ENCODE measurements at places on chromosomes 16 and 17.

GRCh38 chr17:66965801-66966262 lies 1.3 kb downstream of the CACNG4 start:
- DNase-seq: peak; percentile 77

GRCh38 chr17:20987511-20987910 lies 55.3 kb downstream of the USP22 start:
- DNase-seq: no peak

DNA sequence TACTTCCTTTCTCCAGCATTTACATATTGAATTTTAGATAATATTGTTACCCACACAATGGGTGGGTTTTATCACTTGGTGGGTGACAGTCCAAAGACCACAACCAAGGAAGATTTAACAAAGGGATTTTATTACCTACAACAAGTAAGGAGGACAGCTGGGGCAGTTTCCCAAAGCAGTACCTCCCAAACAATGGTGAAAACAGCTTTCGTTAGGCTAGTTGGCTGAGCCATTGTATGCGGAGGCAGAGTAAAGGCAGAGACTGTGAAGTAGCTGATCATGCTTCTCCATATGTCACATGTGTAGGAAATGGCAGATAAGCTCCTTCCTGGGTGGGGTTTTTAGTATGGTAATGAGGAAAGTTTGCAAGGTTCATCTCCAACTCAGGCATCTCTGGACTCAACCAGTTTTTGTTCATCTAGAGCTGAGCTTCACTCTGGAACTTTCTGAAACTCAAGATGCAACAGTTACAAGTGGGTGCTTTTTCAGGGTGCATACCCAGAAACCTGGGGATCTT lies 104.3 kb upstream of the PSMD7 start:
- DNase-seq: no peak

DNA sequence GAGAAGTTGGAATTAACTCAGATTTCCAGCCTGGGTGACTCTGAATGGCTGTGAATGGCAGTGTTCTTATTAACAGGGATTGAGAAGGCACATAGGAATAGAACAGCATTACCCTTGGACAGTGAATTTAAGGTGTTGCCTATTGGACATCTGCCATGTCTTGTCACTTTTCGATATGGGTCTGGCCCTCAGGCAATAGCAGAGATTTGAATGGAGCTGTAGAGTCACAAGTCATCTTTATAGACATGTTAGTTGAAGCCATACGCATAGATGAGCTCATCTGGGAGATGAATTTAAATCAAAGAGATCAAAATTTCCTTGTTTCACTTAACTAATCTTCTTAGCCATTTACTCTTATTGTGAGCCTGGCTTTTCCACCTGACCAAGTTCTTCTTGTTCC lies 14.9 kb upstream of the DHRS11 start:
- no peak for DNase-seq

- no peak for DNase-seq
Measured at GRCh38 chr16:50645563-50646220, 35.4 kb downstream of the SNX20 start.

GRCh38 chr16:24010440-24011089 lies 174.8 kb downstream of the PRKCB start:
- DNase-seq: peak; percentile 69

DNA sequence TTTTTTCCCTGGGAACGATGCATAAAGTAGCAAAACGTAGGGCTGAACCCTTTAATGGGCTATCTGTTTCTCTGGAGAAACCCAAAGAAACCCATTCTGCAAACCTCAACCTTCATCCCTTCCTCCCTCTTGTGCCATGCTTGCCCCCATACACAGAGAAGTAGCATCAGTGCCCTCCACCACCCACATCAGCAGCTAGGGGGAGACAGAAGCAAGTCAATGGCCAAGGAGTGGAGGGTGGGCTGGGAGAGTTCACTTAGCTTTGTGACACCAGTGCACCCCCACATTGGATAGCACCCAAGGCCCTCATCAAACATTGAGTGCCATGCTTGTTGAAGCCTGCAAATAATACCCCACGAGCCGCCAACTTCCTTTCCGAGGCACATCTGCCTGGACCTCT lies 282.4 kb downstream of the ABCC12 start:
- no peak for DNase-seq

DNA sequence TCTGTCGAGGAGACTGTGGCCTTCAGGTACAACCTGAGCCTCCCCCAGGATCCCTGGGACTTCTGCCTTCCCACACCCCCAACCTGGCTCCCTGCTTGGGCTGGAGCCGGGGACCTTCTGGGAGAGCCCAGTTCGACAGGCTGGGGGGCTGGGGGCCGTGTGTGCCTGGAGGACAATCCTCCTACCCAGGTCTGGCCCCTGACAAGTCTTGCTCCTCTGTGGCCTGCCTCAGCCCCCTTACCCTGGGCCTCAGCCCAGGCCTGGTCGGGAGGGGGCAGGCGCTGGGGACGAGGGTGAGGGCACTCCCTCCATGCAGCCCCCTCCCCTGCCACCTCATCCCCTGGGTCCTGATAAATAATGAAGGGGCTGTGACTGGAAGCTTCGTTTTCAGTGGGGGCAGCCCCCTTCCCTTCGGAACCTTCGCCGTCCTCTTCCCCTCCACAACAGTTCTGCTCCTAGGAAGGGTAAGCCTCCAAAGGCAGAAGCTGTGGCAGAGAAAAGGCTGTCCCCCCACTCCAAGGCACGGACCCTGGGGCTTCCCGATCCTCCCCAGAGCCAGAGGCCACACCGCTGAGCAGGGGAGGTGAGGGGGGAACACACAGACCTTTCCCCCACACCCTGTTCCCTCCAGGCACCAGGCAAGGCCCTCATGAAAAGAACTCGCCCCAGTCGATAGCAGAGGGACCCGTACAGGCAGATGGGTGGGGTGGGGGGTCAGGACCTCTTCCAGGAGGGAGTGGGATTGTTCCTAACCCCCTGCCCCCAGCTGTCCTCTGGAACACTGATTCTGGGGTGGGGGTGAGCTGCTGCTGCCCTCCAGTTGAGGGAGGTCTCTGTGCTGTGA lies 5.0 kb upstream of the BAHCC1 start:
- DNase-seq: peak; percentile 87

GRCh38 chr17:83014297-83014696 lies 65.1 kb upstream of the METRNL start:
- no peak for DNase-seq

DNA sequence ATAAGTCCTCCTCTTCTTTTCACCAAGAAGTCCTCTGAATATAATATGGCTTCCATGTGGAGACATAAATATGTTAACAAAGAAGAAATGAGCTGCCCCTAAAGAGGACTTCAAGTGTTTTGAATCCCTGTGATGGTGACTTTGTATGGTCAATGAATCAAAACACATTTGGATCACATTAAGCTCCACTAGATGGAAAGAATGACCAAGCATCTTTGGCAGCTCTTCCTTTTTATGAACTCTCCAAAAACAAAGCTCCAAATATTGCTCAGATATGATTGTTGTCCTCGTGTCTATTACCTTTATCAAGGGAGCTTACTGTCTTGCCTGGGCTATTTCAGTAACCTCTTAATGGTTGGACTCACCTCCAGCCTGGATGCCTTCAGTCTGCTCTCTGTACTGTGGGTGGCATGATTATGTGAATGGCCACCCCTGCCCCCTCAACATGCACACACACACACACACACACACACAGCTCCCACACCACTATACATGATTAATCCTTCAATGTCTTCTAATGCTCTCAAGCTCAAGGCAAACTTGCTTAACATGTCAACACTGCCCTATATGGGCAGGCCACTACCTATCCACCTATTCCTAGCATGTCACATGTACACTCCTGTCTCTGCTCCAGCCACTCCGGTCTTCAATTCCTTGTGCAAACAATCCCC lies 346.6 kb upstream of the SALL1 start:
- no peak for DNase-seq

DNA sequence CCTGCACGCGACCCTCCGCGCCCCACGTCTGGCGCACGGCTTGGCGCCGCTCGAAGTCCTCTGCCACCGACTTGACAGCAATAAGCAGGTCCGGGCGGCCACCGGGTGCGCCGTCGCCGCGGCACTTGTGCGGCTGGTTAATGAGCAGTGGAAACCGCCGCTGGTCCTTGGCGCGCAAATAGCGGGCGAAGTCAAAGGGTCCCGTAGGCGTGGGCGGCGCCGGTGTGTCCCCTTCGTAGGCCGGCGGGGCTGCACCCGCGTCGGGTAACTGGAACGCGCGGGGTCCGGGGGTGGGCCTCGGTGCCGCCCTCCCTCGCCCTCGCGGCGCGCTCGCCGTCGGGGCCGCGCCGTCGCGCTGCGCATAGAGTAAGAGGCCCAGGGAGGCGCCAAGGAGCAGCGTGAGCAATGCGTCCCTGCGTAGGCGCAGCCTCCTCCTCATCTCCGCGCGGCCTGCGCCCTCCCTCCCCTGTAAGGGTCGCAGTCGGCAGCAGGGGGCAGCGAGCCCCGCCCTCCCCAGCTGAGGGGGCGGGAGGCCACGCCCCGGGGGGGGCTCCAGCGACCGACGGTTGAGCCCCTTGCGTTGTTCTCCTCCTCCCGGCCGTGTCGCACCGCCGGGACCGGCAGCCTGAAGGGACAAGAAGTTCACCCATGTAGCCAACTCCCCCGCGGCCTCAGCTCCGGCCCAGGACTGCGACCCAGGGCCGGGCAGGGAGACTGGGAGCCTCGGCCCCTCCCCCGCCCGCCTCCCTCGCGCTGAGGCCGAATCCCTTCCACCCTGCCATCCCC lies 558 bp downstream of the B3GNT9 start:
- peak; percentile 61 for DNase-seq

GRCh38 chr16:50185005-50185505 lies 31.9 kb downstream of the TENT4B start:
- DNase-seq: no peak

GRCh38 chr16:47139561-47140185 lies 4.1 kb downstream of the NETO2 start:
- DNase-seq: no peak

DNA sequence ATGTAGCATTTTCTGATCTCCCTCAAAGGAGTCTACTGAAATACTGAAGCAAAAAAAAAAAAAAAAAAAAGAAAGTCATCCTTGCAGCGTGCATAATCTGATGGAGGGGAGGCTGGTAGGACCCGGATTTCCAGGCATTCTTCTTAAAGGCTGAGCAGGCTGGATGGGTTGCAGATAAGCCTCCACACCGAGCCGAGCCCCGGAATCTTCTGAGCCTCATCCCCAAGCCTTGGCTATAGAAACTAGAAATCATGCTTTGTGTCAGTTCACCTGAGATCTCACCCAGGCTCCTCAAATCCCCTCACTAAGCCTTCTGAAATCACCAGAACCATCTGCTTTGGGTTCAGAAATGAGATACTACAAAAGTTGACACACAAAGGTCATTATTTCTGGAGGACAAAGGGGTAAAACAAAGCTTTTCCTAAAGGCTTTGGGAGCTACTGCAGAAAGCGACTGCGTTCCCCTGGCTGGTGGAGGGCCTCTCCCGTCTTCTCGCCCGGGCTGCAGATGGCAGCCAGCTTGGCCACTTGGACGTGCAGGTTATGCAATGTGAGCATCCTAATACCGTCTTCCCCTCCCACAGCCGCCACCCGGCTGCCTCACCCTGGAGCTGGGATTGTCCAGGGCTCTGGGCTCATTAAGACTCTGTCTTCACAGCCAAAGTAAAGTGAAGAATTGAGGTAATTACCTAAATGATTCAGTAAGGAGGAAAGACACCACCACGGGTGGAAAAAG lies 4.7 kb upstream of the CACNG4 start:
- DNase-seq: peak; percentile 27

- DNase-seq: no peak
Measured at GRCh38 chr16:77111056-77111565, 79.9 kb upstream of the MON1B start.

GRCh38 chr16:13492046-13492445 lies 427.9 kb upstream of the ERCC4 start:
- no peak for DNase-seq

- DNase-seq: no peak
Measured at GRCh38 chr16:1305823-1306222, 3.6 kb upstream of the UBE2I start.

- peak; percentile 63 for DNase-seq
Measured at GRCh38 chr17:71438631-71439146, 682.1 kb upstream of the SOX9 start.
